ENCODE measurements at places on chromosomes 1 and 21.

DNA sequence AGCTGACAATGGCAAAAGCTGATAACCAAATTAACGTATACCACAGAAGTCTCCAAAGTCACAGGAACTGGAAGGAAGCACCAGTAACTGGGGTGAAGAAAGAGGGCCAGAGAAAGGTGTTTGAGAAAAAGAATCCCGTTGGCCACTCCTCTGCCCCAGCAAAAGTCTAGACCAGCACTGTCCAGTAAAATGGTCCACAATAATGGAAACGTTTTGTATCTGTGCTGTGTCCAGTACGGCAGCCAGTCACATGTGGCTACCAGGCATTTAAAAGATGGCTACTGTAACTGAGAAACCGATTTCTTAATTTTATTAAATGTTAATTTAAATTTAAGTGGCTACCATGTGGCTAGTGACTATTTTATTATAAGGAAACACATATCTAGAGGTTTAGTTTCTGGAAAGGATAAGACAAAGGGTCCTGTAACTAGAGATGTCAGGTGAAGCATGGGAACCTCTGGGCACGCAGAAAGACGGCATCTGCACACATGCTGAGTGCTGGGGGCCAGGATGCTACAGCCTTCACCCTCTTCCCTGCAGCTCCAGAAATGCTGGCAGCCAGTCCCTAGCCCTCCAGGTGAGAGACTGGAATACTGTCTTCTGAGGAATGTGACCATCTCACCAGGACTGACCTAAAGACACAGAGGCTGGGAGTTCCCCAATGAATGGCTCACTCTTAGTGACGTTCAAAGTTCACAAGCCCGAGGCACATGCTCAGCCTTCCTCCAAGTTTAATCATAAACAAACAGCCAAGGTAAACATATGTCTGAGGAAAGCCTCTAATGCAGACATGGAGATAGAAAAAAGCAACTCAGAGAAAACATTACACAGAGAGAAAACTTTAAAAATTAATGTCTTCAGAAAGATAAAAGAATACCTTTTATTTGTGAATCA, 50.7 kb downstream of the JAK1 start:
- peak; percentile 48 for DNase-seq

DNA sequence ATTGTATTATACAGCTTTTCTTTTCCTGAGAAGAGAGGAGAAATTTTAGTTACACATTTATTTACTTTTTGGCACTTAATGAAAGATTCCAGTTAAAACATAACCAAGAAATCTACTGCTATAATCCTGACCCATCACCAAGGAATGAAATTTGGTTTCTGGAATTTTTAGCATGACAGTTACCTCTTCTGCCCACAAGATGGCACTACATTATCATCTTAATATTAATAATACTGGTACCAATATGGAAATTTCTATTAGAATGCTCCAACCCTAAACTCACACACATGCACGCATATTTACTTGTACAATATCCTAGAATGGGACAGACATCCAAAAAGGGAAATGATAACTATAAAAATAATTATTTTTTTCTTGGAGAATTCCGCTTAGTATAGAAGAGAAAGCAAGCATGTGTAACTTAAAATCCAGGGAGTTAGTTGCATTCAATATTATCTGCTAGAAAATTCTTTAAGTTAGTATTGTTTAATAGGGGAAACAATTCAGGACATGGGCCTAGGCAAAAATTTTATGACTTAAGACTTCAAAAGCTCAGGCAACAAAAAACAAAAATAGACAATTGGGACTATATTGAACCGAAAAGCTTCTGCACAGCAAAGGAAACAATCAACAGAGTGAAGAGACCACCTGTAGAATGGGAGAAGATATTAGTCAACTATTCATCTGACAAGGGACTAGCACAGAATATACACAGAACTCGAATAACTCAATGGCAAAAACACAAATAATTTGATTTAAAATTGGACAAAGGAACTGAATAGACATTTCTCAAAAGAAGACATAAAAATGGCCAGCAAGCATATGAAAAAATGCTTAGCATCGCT, 37.4 kb downstream of the MAP3K21 start:
- peak; percentile 21 for DNase-seq

- DNase-seq: peak; percentile 46
These were observed 75.8 kb downstream of the FOXJ3 start for GRCh38 chr1:42259059-42259738.

GRCh38 chr1:41618871-41619270, 134.4 kb upstream of the EDN2 start:
- DNase-seq: no peak

DNA sequence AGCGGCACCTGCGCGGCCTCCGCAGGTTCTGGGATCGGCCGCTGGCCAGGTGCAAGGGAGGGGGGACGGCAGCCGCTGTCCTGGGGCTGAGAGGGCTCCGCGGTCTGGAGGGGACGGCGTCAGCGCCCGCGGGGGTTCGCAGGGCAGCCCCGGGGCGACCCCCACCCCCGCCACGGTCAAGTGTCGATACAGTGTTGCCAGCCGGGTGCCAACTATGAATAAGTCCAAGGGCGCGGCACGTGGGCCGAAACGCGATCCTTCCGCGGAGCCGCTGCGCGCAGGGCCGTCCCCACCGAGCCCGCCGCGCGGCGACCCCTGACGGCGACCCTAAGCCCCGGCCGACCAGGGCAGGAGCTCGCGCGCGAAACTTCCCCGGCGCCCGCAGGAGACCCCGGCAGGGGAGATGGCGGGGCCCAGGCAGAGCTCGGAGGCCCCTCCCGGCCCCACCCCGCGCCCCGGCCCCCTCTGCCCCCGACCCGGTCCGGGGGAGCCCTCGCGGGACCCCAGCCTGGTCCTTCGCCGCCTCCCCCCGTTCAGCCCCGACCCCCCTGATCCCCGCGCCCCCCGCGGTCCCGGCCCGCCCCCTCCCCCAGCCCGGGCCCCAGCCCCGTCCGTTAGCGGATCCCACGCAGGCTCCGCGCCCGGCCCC, 586 bp upstream of the AGPAT3 start:
- DNase-seq: peak; percentile 40

- DNase-seq: no peak
These were observed 1.1 kb downstream of the CALML6 start for GRCh38 chr1:1915911-1916840.

DNA sequence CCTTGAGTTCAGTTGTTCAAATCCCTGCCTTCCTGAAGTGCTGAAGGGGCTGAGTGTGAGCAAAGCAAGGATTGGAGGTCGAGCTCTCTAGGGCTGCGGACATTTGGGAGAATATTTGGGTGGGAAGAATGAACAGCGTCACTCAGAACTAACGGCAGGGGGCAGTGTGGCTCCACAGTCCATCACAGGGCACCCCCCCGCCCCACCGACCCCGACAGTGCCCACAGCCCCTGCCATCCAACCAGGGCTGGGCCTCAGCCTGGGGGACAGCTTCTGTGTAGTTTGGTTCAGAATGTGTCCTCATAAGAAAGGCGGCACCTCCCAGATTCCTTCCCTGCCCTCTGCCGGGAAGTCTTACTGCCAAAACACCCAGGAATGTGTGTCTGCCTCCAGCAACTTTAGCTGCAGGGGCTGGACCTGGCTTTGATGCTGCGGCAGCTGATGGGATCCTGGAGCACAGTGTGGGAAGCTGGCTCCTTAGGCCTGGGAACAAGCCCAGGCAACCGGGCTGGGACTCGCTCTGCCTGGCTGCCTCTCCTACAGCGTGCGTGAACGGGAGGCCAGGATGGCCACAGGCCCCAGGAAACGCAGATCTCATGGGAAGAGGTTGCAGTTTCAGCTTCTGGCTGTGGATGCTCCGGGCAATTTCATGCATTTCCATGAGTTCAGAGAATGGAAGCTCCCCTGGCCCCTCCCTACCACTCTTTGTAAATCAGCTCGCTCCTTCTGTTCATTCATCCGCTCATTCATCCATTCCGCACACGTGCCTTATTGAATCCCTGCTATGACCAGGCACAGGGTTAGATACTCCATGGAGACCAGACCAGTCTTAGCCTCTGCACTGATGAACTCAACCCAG, 104.9 kb upstream of the TMPRSS2 start:
- DNase-seq: peak; percentile 93

GRCh38 chr1:163399976-163400601, 78.3 kb downstream of the NUF2 start:
- DNase-seq: no peak

DNA sequence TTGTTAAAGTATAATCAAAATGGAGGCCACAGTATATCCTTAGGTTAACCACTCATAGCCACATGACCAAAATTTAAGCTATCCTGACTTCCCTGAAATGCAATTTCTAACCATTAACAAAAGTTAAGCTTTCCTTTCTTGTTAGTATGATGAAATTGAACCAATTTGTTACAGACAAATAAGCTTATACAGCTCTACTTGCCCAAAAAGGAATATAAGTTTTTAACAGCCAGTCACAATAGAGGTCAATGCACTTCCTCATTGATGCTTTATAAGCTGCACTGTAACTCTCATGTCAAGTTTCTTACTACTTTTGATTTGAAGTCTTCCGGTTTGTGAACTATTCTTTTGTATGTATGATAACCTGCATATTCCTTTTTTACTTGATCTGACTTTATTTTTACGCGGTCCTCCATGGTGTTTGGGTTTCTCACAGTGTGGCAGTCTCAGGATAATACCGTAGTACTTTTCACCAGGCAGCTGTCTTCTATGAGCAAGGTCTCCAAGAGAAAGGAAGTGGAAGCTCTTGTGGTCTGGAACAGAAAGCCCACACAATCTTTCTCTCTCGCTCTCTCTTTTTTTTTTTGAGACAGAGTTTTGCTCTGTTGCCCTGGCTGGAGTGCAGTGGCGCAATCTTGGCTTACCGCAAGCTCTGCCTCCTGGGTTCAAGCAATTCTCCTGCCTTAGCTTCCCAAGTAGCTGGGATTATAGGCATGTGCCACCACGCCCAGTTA, 331.6 kb downstream of the SRGAP2C start:
- DNase-seq: no peak

DNA sequence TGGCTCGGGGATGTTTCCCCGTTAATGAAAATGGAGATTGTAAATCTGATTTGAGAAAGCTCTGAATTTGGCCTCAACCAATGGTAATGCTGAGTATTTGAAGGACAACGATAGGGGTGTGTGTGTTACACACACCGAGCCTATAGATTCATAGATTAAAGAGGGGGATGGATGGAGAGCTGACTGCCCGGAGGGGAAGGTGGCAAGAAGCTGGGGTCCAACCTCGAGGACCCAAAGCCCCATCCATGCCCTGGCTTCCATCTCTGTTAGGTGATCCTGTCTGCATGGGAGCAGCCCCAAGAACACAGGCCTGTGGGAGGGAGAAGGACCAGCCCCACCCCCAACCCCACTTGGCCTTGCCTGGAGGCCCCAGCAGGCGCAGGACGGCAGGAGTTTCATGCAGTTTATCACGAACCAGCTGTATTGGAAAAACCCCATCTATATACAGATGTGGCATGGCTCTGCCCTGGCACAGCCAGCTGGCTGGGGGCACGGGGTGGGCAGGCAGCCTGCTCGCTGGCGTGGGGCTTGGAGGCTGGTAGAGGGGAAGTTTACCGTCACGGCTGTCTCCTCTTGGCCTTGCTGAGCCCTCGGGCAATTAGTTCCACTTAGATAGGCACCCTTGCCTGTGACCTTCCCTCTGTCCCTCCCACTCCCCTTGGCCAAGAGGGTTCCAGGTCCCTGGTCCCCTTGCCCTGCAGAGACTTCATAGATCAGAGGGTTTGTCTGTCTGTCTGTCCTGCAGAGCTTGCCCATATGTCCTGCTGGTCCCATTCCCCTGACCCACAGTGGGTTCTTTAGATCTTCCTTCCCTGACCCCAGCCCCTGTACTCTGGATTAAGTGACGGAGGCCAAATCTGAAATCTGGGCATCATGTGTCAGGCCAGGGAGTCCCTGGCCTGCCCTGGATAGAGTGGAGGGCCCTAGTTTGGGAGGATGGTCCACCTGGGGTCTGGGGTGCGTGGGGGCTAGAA, 3.0 kb downstream of the HSPB7 start:
- DNase-seq: peak; percentile 52

GRCh38 chr1:41158147-41158875, 83.8 kb downstream of the SCMH1 start:
- DNase-seq: no peak

- DNase-seq: no peak
These were observed 1.2 kb downstream of the RXFP4 start for GRCh38 chr1:155942578-155943141.

- no peak for DNase-seq
These were observed 159.8 kb upstream of the SGIP1 start for GRCh38 chr1:66374148-66374547.

GRCh38 chr1:146012703-146013558, 8.6 kb downstream of the HJV start:
- peak; percentile 90 for DNase-seq

GRCh38 chr1:19312782-19313635, 883 bp downstream of the SLC66A1 start:
- no peak for DNase-seq

GRCh38 chr1:94787691-94788090, 32.5 kb upstream of the SLC44A3 start:
- DNase-seq: no peak

- no peak for DNase-seq
These were observed 54.4 kb downstream of the EPRS1 start for GRCh38 chr1:219991919-219992318.

GRCh38 chr1:42931108-42931539, 27.5 kb downstream of the SLC2A1 start:
- DNase-seq: peak; percentile 53

- DNase-seq: no peak
These were observed 7.4 kb downstream of the GJA4 start for GRCh38 chr1:34800214-34800613.

DNA sequence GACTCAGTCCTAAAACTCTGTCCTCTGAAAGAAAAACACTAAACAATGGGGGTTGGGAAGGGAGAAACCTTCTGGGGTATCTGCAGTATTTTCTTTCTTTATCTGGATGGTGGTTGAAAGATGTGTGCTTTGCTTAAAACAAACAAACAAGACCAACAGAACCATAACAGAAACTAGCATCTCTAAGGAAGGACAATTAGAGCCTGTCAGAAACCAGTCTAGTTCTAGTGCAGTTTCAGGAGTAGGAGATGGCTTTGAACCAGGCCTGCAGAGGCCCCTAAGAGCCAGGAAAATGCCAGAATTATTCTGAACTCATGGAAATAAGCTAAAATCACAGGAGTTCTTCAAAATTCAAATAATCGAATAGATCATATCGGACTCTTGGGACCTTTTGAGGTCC, 18.5 kb downstream of the ILDR2 start:
- no peak for DNase-seq

DNA sequence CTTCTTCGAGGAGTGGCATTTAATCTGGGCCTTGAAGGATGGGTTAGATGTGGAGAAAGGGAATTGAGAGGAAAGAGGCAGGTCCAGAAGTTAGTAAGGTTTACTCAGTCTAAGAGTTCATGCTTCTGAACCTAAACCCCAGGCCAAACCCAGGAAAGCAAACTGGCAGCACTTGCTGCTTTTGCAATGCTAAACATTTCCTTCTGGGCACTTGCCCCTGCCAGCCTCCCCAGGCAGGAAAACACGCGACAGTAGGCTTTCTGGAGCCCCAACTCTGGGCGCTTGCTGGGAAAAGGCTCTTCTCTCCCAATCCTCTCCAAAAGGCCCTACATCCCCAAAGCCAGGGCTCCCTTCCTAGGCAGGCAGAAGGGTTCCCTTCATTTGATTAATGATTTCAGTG, 2.5 kb downstream of the OLFML2B start:
- no peak for DNase-seq

DNA sequence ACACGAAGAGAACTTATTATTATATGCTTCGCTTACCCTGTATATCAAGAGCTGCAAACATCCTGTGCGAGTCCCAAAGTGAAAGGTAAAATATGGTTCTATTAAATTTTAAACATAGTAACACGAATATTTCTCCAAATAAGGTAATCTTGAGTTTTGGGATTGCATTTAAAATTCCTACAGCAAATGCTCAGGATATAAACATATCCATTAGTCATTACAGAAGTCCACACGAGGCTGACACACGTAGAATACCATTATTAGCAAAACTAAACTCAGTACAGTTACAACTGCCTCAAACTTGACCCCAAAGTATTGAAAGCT, 282 bp upstream of the LYPLAL1 start:
- no peak for DNase-seq

GRCh38 chr1:191977874-191978506, 180.3 kb upstream of the RGS18 start:
- no peak for DNase-seq
